ENCODE measurements at places on chromosomes 16 and 17.
A peak's percentile ranks its signal among the peaks of the same experiment; 100 is the strongest.

DNA sequence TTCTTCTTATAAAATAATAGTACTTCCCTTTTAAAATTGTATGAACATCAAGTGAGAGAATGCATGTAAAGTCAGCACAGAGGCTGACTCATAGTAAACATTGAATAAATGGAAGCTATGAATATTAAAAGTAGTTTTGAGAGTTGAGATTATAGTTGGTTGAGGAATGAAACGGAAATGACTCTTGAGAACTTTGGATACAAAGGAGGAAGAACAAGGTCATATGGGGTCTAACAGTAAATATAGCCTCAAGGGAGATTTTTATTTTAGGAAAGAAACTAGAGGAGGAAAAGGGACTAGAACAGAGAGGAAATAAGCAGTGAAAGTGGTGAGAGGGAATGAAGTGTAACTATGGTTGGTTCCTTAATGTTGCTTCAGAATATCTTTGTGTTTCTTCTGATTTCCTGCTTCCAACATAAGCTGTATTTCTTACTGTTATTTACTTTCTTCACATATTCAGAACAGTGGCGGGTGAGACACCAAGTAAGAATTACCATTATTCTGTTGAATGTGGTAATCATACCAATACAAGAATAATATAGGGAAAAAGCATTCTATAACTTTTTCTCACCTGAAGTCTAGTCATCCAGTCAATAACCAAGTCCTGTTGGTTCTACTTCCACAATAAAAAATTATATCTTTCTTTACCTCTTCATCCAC lies 165.1 kb downstream of the CHD9 start:
- peak; percentile 21 for DNase-seq

GRCh38 chr17:7817643-7817964 lies 16.4 kb upstream of the KDM6B start:
- DNase-seq = no peak

GRCh38 chr17:33330877-33331276 lies 37.8 kb upstream of the ASIC2 start:
- no peak for DNase-seq

- DNase-seq = no peak
Measured at GRCh38 chr16:15749371-15749770, 99.3 kb downstream of the NDE1 start.

DNA sequence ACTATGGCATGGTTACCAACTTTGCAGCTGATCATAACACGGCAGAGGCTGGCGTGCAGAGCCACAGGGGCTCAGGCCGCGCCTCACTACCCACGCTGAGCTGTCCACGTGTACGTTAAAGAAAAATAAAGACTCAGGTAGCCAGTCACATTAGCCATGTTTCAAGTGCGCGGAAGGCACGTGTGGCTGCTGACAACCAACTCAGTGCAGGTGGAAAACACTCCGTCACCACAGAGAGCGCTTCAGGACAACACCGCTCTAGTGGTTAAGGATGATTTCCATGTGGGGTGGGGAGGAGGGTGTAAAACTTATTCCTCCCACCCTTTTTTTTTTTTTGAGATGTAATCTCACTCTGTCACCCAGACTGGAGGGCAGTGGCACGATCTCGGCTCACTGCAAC lies 33.8 kb downstream of the ZCCHC14 start:
- DNase-seq = no peak

DNA sequence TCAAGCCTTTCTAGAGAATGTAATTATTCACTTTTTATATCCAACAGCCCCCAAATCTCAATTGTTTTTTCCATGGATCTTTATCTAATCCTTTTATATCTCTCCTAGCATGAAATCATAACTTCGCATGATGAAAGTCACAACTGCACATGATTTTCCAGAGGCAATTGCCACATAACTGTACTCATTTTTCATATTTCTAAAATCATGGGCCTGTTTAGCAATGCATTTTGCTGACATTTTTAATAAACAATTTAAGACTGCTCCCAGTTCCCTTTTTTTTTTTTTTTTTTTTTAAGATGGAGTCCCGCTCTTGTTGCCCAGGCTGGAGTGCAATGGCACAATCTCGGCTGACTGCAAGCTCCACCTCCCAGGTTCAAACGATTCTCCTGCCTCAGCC lies 83.5 kb downstream of the VMP1 start:
- no peak for DNase-seq

DNA sequence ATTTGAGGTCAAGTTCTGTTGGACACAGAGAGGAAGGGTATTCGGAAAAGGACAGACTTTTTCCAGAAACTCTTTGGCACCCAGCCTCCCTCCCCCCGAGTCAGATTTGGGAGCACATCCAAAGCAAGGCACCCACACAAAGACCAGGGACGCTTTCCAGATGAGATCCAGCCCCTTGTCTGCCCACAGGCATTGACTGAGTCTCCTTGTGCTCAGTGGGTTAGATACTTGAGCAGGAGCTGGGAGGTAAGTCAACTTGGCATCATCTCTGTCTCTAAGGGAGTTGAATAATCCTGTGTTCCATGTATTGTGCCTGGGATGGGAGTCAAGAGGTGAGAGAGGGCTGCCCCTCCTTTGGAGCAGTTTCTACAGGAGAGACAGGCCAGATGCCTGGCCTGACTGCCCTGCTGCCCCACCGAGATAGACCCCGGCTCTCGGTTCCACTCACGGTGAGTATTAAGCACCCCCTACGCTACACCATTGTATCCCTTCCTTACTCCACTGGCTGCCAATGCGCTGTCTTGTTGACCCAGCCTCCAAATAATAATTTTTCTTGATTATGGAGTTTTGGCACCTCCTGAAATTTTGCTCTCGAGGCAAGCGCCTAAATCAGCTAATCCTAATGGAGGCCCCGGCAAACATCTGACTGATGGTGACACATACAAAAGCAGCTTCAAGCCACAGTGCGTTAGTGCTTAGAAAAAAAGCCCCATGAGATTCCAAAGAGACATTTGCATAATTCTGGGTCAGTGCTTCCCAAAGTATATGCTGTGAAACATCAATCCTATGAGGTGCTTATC lies 29.6 kb upstream of the MAP3K14 start:
- DNase-seq = no peak

Data from B cell (primary cell).